Cerebellum (tissue), 4 donors: ENCODE measurements at places on chromosomes 13 and 19. TPM values are rescaled to one million over a fixed set of nuclear protein-coding genes. Genes with fewer than 3 reads are reported as not detected.

DNA sequence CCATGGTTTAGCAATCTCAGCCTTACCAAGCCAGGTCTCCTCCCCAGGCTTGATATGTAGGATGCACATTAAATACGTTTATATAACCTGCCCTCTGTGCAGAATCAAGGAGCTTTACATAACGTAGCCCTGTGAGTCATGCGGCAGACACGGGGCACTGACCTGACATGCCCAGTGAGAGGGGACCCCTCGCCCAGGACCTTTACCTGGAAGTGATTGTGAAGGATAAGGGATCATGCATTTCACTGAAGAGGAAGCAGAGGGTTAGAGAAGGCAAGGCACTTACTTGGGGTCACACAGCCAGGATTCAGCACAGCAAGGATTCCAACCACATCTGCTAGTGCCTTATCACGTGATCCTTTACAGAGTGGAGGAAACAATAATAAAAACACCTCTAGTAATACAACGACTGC lies 18.9 kb upstream of the FOSB start:
- no peak for DNase-seq

DNA sequence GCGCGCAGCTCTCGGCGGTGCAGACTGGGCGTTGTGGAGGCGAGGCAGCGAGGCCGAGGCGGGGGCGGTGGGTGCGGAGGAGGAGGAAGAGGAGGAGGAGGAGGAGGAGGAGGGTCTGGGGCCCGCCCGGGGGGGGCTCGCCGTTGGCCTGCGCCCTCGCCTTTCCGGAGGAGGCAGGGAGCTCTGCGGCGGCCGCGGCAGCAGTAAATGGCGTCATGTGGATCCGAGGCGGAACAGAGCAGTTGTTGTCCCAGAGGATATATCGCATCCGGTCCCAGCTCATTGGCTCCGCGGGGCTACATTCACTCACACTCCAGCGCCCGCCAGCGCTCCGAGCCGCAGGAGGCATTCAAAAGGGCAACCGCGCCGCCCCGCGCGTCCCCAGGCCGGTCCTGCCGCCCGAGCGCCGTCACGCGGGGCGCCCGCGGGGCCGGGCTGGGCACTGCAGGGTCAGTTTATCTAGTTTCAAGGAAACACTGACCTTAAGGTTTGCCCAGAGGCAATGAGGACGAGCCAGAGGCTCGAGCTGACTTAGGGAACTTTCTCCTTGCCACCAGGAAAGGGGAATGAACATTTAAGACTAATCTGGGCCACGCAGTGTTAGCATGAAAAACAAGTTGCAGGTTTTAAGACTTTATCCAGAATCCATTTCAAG lies at the start of gene SPRY2:
Gene SPRY2 (minus strand): TSS at position 26 of the 655 bp plus-strand sequence. CDS start 3,421 bp downstream, outside the sequence.
- DNase-seq, result peak; percentile 79

- DNase-seq, result no peak
Observed at GRCh38 chr19:5166262-5166661, 174.3 kb downstream of the PTPRS start.

- no peak for DNase-seq
Observed at GRCh38 chr13:42959615-42960014, 32.4 kb downstream of the EPSTI1 start.

DNA sequence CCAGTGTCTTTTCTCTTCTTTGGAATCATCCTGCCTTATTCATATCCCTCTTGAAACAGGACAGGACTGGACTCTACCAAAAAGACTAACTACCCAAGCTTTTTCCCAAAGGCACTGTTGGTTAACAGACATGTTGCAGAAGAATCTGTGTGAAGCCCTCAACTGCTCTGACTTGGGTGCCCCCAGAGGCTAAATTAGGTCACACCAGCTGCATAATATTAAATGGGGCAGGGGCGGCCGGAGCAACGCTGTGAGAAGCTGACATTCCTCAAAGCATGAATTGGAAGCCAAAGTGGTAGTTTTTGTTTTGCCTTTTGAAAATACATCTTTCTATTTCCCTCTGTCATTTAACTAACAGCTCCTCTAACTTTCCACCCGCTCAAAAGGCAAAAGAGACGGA lies 185.9 kb downstream of the LHFPL6 start:
- no peak for DNase-seq

DNA sequence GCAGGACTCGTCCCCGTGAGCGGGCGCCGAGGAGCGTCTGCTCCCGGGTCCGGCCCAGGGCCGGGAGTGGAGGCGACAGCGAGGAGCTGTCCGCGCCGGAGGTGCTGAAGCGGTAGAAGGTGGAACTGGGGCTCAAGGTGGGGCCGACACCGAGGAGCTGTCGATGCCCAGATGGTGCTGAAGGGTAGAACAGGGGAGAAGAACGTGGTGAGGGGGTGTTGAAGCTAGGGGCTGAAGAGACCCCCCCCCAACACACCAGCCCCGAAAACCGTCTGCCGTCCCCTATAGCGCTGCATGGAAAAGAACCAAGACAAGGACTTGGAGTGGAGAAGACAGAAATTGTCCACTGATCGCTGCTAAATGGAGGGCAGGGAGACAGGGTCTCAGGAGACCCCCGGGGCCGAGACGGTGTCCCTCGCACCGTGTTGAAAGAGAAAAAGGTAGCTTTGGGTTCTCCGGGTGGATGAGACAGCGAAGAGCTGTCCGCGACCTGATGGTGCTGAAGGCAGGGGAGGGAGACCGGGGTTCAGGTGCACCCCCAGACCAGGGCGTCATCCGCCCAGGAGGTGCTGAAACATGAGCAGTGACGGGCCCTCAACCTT lies 7.1 kb upstream of the PDE4C start:
- DNase-seq, result peak; percentile 39

GRCh38 chr19:29650772-29651387 lies 14.4 kb upstream of the PLEKHF1 start:
- no peak for DNase-seq

- DNase-seq, result no peak
Observed at GRCh38 chr13:47437406-47437805, 540.6 kb upstream of the HTR2A start.

DNA sequence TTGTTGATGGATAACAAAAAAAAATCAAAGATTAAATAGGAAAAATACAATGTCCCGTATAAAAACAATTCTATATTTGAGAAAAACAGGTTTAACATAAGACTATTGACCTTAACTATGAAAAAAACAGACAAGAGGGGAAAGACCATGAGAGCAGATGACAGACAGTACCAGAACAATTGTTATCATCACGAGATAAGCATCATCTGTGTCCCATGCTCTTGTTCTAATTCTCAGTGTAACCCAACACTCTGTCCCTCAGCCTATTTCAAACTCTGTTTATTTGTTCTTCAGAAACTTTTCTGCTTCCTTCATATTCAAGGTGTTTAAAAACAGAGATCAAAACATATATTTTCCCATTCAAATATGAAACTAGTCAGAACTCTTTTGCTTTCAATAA lies 216.4 kb downstream of the PCDH9 start:
- no peak for DNase-seq

- peak; percentile 26 for DNase-seq
Observed at GRCh38 chr19:55579766-55580621, 654 bp downstream of the ZNF579 start.

DNA sequence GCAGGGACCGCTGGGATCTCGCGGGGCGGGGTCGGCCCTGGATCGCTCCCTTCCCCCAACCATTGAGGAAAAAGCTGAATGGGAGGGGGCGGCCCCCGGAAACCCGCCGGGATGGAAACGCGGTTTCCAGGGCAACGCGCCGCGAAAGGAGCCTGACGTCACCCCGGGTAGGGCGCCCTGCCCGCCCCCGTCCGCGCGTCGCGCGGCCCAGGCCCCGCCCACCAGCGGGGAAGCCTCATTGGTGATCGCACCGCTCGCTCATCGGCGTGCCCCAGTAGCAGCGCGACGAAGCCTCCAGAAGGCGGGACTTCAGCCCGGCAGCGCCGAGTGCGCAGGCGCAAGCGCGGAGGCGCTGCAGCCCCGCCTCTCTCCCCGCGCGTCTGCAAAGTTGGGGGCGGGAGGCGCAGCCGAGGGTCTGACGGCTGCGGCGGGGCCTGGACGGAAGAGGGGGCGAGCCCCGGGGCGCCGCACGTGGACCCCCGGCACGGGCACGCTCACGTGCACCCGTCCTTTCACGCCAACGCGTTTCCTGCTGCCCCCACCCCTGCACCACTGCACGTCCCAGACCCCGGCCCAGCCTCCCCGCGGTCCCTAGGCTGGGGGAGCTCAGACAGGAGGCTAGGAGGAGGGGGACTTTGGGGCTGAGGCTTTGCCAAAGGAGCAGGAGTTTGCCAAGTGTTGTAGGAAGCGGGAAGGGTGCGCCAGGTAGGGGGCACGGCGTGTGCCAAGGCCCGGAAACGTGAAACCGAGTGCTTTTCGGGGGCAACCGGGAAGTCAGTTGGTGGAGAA lies 8.2 kb upstream of the CIRBP start:
- DNase-seq, result peak; percentile 98

DNA sequence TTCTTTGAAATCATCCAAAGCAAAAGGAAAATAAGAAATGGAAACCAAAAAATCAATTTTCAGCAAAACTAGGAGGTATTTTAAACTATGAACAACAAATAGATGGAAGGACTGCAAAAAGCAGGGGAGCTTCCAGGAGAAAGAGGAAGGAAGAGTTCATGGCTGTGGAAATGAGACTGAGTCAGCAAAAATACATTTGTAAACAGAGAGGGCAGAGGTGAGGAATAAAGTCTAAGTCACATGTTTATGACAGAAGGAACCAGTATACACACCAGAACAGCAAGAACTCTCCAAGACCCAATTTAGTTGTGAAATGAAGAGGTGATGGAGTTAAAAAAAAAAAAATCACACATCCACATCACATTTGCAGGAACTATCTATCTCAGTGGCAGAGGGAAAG lies 69.6 kb downstream of the RNASEH2B start:
- no peak for DNase-seq

DNA sequence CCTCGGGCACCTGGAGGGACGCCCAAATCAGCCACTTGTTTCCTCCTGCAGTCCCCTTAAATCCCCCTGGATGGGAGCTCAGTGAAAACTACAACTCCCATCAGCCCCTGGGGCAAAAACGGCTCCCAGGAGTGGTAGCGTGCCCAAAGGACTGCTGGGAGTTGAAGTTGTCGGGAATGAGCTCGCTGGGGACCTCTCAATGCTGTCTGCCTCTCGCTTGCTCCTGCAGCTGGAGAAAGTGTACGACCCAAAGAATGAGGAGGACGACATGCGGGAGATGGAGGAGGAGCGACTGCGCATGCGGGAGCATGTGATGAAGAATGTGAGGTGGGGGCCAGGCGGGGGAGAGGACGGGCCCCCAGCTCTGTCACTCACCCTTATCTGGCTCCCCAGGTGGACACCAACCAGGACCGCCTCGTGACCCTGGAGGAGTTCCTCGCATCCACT lies 14.7 kb upstream of the DHDH start:
- no peak for DNase-seq

GRCh38 chr13:105502193-105502592 lies 1033.3 kb downstream of the EFNB2 start:
- DNase-seq, result no peak

GRCh38 chr13:34941436-34941834 lies 635 bp upstream of the NBEA start:
- DNase-seq, result peak; percentile 32

- no peak for DNase-seq
Observed at GRCh38 chr13:59527500-59527899, 636.2 kb downstream of the DIAPH3 start.

GRCh38 chr13:50529154-50529882 lies 314.2 kb downstream of the DLEU7 start:
- DNase-seq, result peak; percentile 38

GRCh38 chr19:42452590-42452989 lies 9.8 kb upstream of the CXCL17 start:
- no peak for DNase-seq

DNA sequence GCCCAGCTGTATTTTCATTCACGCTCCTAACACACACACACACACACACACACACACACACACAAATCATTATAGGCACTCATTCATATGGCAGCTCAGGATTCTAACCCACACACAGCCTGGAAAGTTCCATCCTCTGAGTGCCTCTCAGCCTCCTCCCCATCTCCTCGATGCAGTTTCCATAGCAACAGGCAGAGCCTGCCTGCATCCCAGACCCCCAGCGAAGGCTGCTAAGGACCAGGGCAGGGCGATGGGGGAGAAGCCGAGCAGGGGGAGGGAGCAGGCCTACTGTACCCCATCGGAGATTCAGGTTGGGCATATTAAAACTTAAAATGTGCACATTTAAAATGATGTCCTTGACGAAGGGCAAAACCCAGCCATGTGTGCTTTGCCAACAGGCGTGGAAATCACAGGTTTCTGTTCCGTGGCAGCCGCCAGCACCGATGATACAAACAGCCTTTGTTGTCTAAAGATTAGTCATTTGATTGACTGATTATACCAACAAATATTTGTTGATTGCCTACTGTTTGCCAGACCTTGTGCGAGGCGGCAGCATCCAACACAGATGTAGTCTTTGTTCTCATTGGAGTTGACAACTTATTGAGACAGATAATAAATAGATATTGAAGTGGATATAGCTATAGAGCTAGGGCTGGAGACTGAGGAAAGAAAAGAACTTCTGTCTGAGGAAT lies 43.8 kb upstream of the USP29 start:
- no peak for DNase-seq

GRCh38 chr13:110457361-110457760 lies 104.2 kb downstream of the RAB20 start:
- no peak for DNase-seq

GRCh38 chr19:7575434-7576040 lies 20.1 kb upstream of the CAMSAP3 start:
- no peak for DNase-seq

DNA sequence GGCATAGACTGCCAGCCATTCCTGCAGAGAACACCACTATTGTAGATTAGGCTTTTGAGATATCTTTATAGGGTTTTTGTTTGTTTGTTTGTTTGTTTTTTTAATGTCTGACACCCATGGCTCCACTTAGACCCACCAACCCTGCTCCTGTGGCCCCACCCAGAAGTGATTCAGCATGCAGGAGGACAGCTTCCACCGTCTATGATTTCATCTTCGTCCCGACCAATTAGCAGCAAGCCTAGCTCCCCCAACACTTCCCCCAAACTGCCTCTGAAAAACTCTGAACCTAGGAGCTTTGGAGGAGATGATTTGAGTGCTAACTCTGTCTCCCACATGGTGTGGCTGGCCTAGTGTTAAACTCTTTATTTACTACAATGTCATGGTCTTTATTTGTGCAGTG lies 108.3 kb upstream of the RXFP2 start:
- no peak for DNase-seq

DNA sequence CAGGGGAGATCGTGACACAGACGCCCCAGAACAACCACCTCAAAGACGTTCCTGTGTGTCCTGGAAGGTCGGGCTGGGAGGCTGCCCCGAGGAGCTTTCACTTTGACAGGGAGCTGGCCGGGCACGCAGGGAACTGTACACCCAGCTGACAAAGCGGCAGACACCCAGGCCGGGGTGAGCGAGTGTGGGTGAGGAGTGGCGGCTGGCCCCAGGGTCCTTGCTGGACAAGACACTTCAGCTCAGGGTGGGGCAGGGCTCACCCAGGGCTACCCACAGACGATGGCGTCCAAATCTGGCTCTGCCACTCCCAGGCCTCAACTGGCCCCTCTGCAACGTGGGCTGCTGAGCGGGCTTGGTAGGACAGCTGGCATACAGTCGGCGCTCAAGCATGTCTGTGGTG lies 2.0 kb downstream of the FGF22 start:
- no peak for DNase-seq

The SYT5 gene
- 15.6 TPM for total RNA-seq

The IZUMO4 gene
- 4.4 TPM for total RNA-seq

The ZNF264 gene
- total RNA-seq, result 29.0 TPM

The ADGRL1 gene
- total RNA-seq, result 55.7 TPM

The ZNF560 gene
- total RNA-seq, result 0.36 TPM

The CKM gene
- total RNA-seq, result 0.45 TPM

The FIZ1 gene
- total RNA-seq, result 2.2 TPM

The ZNF568 gene
- total RNA-seq, result 35.1 TPM

The DBP gene
- total RNA-seq, result 3.2 TPM

The SLITRK1 gene
- total RNA-seq, result 11.0 TPM

The KLF5 gene
- total RNA-seq, result 1.7 TPM

The SPINT2 gene
- total RNA-seq, result 53.1 TPM

The CAMSAP3 gene
- total RNA-seq, result 9.9 TPM

The ZNF492 gene
- total RNA-seq, result 1.5 TPM

The RASL11A gene
- total RNA-seq, result 4.0 TPM
